ENCODE measurements at places on chromosomes 5 and 9. TPM values are rescaled to one million over a fixed set of nuclear protein-coding genes. Genes with fewer than 3 reads are reported as not detected.

The PCDHAC1 gene
- 32.4 TPM for total RNA-seq

The LHX6 gene
- 1.5 TPM for total RNA-seq

The PDCD1LG2 gene
- 0.09 TPM for total RNA-seq

The ALDH1A1 gene
- total RNA-seq: 2.5 TPM

The FCHO2 gene
- total RNA-seq: 49.9 TPM

The PELO gene
- 18.5 TPM for total RNA-seq

The CENPK gene
- total RNA-seq: 29.6 TPM

The TMC1 gene
- total RNA-seq: 0.45 TPM

The BBLN gene
- 24.9 TPM for total RNA-seq

The CERCAM gene
- 11.5 TPM for total RNA-seq

The NRG2 gene
- total RNA-seq: 5.1 TPM

The HSPB3 gene
- total RNA-seq: not detected

The NUTM2F gene
- total RNA-seq: not detected

The IL7R gene
- 0.27 TPM for total RNA-seq

The TMEM215 gene
- total RNA-seq: 0.91 TPM

The TNC gene
- 133 TPM for total RNA-seq

The CTXN3 gene
- total RNA-seq: 2.8 TPM

The SPINK7 gene
- not detected for total RNA-seq

The PCDHA2 gene
- 11.4 TPM for total RNA-seq

The SPATA6L gene
- 12.0 TPM for total RNA-seq

The MRPS30 gene
- 154 TPM for total RNA-seq

The LCN9 gene
- not detected for total RNA-seq

The ZFP37 gene
- total RNA-seq: 17.3 TPM

The SLCO4C1 gene
- total RNA-seq: 0.45 TPM

The HTR1A gene
- 5.0 TPM for total RNA-seq

The SLCO6A1 gene
- not detected for total RNA-seq

The CDO1 gene
- 63.2 TPM for total RNA-seq

The HAPLN1 gene
- 4.4 TPM for total RNA-seq

The SLC28A3 gene
- total RNA-seq: 0.09 TPM

The SRD5A1 gene
- total RNA-seq: 30.8 TPM

The IFNA21 gene
- not detected for total RNA-seq

The POLR1E gene
- total RNA-seq: 22.1 TPM

The RASEF gene
- 0.73 TPM for total RNA-seq

The TSSK1B gene
- 0.73 TPM for total RNA-seq

The PCDHGB7 gene
- 22.7 TPM for total RNA-seq

The THOC3 gene
- total RNA-seq: 46.8 TPM

The CTSL gene
- 28.9 TPM for total RNA-seq

The IFNK gene
- total RNA-seq: not detected

The C5orf58 gene
- not detected for total RNA-seq

The NEUROG1 gene
- 2.6 TPM for total RNA-seq

The NRARP gene
- total RNA-seq: 4.4 TPM

The PCA3 gene
- 1.2 TPM for total RNA-seq

The OLFM1 gene
- 68.8 TPM for total RNA-seq

The PTPN3 gene
- total RNA-seq: 3.4 TPM

The PCDHA3 gene
- total RNA-seq: 19.6 TPM

The ADAMTS16 gene
- 7.8 TPM for total RNA-seq

The ARL14EPL gene
- total RNA-seq: not detected

The ABCA1 gene
- total RNA-seq: 19.1 TPM

The SLC45A2 gene
- total RNA-seq: 1.2 TPM

The ANKRD31 gene
- 0.82 TPM for total RNA-seq

The DMGDH gene
- total RNA-seq: 3.8 TPM

The FAM170A gene
- not detected for total RNA-seq

The PRDM12 gene
- total RNA-seq: not detected

The PIGO gene
- 12.6 TPM for total RNA-seq

The CYLC2 gene
- total RNA-seq: not detected

The OR1J2 gene
- total RNA-seq: not detected

The SPATA31D4 gene
- not detected for total RNA-seq

The SLC25A2 gene
- 0.36 TPM for total RNA-seq

Measured in cerebellum (tissue), 4 donors.